ENCODE measurements at places on chromosomes 1 and 21.

DNA sequence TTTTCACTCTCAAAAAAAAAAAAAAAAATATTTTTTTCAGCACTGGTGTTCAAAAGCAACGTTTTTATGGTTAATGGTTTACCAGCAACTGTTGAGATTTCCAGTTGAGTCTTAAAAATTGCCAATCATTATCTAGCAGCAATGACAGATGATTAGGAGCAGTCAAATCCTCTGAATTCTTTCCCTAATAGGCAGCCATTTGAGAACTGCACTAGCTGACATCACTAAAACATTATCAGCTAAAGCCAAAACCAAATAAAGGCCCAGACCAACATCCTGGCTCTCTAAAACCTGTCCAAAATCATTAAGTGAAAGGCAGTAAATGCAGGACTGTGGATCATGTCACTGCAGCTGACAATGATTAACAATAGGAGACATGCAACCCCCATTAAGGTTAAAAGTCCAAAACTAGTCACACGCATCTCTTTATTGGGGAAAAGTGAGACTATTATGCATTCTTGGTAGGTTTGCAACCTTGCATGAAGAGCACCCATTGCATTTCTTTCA is 14.0 kb downstream of the SFPQ start:
- no peak for DNase-seq

DNA sequence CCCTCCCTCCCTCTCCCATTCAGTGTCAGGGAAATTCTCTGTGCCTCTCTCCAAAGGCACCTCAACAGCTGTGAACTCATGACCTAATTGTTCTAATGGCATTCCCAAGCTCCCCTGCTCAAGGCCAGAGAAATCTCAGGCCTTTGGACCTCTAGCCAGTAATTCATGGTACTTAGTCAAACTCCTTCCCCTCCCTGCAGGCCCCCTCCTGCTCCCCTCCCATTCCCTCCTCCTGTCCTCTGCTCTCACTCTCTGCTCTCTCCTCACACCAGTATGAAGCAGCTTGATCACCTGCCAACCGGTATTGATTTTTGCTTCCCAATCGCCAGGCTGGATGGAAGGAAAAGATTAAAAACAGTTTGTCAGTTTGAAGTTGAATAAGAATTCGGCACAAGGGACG is 370.5 kb upstream of the PBX1 start:
- no peak for DNase-seq

GRCh38 chr1:51410568-51411460 is 80.5 kb upstream of the TTC39A start:
- DNase-seq, result no peak

GRCh38 chr1:16281765-16282164 is 44.8 kb upstream of the CPLANE2 start:
- no peak for DNase-seq

- DNase-seq, result no peak
These were observed 107.9 kb upstream of the COA6 start for GRCh38 chr1:234265321-234265720.

DNA sequence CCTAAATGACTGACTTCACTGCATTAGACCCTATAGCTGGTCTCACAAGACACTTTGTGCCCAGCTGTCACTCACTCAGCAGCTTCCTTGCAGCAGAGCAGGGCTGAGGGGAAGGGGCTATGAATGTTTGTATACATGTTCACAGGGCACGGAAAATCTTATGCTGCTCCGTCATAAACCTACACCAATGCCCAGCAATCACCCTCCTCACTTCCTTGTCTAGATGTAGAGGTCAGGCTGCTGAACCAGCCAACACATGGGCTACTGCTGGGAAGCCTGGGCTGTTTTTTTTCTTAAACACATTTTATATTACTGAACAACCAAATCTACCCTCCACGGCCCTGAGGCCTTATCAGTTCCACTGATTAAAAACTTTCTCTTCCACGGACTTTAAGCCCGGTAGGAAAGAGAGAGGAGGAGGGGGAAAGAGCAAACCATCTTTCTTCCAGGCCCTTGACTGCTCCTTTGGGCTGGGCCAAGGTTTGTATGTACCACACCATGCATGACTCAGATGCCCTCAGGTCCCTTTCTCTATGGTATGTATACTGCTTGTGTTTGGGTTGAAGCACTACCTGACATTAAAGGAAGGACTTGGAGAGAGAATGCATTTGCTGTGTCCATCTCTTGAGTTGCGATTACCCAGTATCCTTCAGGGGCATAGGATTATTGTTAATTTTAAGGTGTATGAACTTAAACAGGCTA is 12.7 kb downstream of the MTFR1L start:
- no peak for DNase-seq

- no peak for DNase-seq
These were observed 287.6 kb downstream of the AKT3 start for GRCh38 chr1:243562473-243562872.
